ENCODE measurements at places on chromosomes 12 and 14. TPM values are rescaled to one million over a fixed set of nuclear protein-coding genes. Genes with fewer than 3 reads are reported as not detected.

The ADAM21 gene
- 0.36 TPM for total RNA-seq

The KRT75 gene
- not detected for total RNA-seq

The FAM181A gene
- total RNA-seq: not detected

The DIO2 gene
- 0.13 TPM for total RNA-seq

The PTGER2 gene
- total RNA-seq: not detected

The RFLNA gene
- total RNA-seq: 5.8 TPM

The RIMKLB gene
- 77.1 TPM for total RNA-seq

The TMTC1 gene
- total RNA-seq: 12.2 TPM

The KRT8 gene
- 6.3 TPM for total RNA-seq

The PLA2G1B gene
- not detected for total RNA-seq

Measured in thoracic aorta endothelial cell (primary cell).